ENCODE measurements at places on chromosomes 2 and 18. TPM values are rescaled to one million over a fixed set of nuclear protein-coding genes. Genes with fewer than 3 reads are reported as not detected.

Gene POTEI
- not detected for total RNA-seq

Gene SF3B1
- 253 TPM for total RNA-seq

Gene SIX2
- 3.3 TPM for total RNA-seq

Gene ITSN2
- total RNA-seq, result 18.3 TPM

Gene DES
- 2,854 TPM for total RNA-seq

Gene DCDC2C
- total RNA-seq, result 0.18 TPM
